ENCODE measurements at places on chromosomes 3 and 15.
A peak's percentile ranks its signal among the peaks of the same experiment; 100 is the strongest.

DNA sequence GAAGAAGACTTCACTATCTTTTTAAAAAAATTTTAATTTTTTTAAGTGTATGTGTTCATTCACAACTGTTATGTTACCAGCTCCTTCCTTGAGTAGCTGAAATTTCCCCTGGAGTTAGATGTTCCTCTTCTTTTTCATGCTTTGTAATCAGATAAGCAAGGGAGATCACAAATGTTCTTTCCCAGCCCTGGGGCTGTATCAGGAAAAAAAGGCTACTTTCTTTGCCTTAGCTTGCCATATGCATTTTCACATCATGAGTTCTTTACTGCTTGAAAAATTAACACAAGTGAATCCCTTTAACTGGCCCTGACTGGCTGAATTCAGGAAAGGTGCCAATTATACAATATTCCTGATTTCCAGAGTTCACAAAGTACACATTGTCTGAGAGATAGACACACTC lies 353.2 kb upstream of the ATP11B start:
- no peak for DNase-seq

DNA sequence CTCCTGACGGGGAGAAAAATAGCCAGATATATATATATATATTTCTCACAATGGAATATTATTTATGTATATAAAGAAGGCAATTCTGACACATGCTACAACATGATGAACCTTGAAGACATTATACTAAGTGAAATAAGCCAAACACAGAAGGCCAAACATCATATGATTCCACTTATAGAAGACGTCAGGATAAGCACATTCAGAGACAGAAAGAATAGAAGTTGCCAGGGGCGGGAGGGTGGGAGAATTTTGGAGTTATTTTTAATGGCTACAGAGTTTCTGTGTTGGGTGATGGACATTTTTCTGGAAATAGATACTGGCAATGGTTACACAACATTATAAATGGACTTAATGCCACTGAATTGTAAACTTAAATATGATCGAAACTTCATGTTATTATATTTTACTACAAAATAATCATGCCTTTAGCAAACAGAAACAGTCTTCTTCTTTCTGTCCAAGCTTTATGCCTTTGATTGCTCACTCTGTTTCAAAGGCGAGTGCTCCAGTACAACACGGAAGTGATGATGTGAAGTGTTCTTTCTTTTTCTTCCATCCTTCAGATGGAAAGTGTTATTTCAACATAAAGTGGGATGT lies 514.0 kb downstream of the OCA2 start:
- DNase-seq = no peak

DNA sequence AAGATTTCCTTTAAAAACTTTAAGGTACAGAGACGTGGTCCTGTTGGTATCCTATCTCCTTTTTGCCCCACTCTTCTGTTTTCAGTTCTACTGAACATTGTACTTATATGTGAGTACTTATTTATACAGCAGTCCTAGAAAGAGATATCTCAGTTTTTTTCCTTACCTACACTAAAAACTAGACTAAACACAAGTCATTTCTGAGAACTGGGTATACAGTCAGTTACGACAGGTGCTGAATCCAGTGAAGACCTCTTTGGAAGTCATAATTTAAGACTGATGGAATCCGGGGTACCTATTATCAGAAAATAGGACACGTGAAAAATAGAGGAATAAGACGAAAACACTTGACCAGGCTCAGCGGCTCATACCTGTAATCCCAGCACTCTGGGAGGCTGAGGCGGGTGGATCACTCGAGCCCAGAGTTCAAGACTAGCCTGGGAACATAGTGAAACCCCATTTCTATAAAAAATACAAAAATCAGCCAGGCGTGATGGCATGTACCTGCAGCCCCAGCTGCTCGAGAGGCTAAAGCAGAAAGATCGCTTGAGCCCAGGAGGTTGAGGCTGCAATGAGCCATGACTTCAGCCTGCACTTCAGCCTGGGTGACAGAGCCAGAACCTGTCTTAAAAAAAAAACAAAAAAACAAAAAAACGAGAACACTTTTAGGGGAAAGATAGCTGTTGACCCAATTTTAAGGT lies 76.3 kb downstream of the KLHL25 start:
- DNase-seq = no peak

DNA sequence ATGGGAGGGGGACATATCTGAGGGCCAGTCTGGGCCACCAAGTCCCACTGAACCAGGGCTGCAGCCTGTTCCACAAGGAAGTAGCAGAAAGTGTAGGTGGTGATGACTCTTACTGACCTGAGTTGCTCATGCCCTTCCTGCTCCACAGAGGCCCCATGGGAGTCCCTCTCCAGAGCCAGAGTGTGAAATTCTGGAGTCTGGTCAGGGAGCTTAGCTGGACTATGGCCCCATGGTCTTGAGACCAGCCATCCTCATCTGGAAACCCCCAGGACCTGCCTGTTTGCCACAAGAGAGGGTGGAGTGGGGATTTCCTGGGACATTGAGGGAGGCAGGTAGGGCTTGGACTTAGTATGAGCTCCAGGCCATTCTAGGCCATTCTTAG lies 3.0 kb downstream of the SPINT1 start:
- no peak for DNase-seq

GRCh38 chr15:63060699-63061098 lies 18.2 kb downstream of the TPM1 start:
- DNase-seq = no peak

DNA sequence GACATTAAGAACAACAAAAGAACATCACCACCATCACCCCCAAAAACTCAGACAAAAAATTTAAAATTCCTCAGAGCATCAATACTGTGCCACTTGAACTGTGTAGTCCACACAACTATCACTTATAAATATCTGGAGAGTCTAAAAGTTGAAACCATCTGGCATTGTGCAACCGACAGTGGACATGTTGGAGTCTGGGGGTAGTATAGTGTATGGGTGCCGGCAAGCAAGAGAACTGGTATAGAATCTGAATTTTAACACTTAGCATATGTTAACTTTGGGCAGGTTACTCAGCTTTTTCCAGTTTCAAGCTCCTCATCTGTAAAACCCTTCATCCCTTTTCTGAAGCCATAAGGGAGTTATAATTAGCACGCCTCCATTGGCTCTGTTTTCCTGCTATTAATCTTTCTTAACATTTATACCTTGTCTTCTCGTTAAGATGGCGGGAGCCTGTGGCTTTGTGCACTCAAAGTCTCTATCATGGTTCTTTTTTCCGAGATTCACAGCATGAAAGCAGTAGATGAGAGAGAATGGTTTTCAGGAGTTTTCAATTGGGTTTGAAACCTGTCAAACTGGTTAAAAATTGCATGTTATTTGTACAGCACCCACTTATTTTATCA lies 255.7 kb upstream of the TBL1XR1 start:
- DNase-seq = no peak

DNA sequence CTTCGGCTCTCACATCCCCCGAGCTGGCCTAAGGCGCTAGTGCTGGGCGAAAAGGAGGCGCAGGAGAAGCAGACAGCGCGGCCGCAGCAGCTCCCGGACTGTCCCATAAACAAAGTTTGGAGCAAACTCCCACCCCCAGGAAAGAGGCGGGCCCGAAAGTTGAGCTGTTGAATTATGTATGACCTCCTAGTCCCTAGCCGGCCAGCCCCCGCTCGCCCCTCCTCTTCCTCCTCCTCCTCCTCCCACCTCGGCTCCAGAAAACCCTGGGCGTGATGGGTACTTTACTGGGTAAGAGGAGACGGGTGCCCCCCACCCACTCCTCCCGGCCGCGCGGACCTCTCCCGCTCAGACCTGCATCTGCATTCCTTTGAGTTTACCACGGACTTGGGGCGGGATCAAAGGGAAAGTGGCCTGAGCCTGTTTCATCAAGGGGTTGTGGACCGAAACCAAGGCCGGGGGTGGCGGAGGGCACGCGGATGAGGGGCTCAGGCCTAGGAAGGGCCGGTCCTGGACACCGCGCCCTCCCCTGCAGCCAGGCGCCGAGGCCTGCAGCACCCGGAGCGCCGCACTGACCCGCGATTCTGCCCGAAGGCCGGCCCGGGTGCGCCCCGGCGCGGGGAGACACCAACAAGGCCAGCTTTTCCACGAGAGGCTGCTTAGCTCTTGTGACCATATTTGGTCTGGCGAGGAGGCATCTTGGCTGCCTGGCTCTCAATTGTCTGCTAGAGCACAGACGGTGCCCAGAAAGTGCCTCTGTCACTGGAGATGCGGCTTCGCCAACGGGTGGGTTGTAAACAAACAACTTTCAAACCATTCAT lies at the start of gene WWTR1:
Gene WWTR1 (minus strand): TSS at position 100 of the 818 bp plus-strand sequence. CDS start 719 bp downstream, outside the sequence.
- peak; percentile 98 for DNase-seq

Data from Daoy (cell line).